ENCODE measurements at places on chromosomes 6 and 20.

DNA sequence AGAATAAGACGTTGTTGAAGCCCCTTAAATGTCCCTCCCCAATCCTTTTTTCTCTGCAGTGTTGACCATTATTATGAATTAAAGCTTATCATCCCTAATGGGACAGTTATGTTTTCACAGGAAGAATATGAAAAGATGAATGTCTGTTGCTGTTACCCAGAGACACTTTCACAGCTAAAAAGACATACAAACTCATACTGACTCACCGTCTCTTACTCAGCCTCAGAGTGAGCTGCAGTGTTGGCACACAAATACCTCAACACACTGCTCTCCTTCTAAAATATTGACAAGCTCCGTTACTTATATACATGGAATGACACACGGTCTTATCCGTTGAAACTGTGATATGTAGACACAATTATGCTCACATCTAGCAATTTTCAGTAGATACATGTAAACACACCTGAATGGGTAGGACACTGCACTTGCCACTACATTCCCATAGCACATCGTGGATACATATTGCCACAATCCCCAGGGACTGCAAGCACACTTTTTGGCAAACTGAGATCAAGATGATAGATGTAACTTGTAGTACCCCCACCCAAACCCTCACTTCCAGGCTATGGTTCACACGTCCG lies 9.6 kb upstream of the SAPCD1 start:
- DNase-seq: no peak

- DNase-seq: no peak
Observed at GRCh38 chr20:17594443-17594842, 24.6 kb downstream of the DSTN start.

DNA sequence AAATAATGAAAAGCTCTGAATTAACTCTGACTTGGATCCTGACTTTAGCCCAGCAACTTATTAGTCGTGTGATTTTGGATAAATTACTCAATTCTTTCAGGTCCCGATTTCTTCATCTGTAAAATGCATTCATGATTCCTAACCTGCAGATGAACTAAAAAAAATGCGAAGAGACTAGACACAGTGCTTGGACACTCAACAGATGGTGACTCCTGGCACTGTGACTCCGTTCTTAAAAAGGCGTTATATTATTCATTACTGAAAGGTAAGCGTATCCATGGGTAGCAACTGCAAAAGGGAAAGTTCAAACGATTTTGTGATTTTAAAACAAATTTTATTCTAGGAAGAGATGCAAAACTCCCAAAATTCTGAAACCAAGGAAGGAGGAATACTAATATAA lies 226.3 kb downstream of the KIF16B start:
- no peak for DNase-seq

DNA sequence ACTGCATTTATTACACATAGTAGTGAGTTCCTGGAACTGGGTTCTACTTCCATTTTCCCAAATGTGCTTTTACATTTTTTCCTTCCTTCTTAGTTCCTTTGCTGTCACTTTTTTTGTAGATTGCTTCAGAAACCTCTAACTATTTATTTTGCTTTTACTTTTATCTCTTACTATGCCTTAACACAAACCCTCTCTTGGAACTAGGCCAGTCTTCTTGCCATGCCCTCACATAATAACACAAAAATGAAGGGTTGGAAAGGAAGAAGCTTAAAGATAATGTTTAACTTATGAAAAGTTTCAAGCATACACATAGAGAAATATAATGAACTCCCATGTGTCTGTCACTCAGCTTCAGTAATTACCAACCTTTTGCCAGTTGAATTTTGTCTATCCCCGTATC lies 27.1 kb downstream of the TOP1 start:
- no peak for DNase-seq

DNA sequence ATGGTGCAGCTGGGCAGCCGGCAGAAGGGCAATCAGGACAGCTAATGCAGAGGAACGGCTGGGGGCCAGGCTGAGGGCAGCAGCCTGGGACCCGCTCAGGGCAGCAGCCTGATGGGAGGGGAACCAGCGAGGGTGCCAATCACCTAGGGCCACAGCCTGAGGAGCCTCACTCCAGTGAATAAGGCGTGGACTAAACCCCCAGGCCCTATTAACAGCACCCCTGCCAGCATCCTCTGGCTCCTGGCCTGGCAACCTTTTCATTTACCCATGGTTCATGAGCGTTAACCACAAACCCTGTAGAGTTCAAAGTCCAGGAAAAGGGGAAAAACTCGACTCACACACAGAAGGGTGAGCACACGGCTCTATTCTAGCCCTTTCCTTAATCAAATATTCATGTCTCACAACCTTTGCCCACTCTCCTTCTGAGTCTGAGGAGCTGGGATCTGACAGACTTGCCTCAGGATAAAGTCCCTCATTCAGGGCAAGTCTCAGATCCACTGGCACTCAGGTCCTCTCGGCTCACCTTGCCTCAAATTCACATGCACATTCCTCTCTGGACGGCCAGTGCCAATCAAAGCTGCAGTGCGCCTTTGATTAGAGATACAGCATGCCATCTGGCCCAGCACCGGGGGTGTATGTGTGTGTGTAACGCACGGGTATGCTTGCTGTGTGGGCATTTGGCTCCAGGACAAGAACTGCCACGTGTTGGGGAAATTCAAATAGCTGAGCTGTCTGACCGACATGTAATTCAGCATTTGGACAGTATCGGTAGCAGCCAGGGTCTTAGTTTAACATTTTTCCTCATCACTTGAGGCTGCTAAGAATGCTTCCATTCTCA lies 86.9 kb upstream of the TRAF3IP2 start:
- no peak for DNase-seq

Data from retina (tissue), 1 donor.